Stimulated activated CD8-positive, alpha-beta memory T cell treated with anti-CD3 and anti-CD28 coated beads, Interleukin-4, amount 100 ng/mL, for 1 hour (primary cell): ENCODE measurements at places on chromosomes 1 and 21.

DNA sequence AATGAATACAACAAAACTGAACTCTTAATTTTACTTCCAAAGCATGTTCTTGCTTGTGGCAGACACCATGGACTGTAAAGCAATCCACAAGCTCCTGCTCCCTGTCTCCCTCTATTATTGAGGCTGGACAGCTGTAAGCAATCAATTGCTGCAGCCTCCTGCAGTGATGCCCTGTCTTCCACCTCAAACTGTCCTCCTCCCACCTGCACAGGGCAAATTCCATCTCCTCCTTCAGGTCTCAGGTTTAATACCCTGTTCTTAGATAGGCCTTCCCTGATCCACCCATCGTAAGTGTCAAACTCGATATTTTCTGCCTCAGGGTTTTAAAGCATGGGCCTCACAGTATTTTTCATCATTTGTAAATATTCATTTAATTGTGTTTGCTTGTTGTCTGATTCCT, 81.8 kb downstream of the LYST start:
- DNase-seq = no peak

DNA sequence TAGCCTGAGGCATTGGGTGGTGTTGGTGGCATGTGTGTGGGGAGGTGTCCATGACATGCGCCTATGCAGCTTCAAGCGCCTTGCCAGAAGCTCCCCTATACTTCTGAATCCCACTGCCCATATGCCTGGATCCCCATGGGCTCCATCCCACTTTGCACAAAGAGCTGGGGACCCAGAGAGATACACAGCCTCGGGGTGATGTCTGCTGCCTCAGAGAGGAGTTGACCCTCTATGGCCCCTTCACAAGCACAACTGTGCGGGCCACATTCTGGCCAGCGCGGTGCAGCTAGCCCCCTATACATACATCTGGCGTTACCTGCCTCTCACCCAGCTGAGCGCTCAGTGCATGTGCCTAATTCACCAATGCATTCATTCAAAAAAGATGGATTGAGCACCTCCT, 9.6 kb upstream of the PTPRF start:
- DNase-seq = no peak

- no peak for DNase-seq
These were observed 8.5 kb downstream of the KYAT3 start for GRCh38 chr1:88983791-88984559.

GRCh38 chr1:116881879-116882520, 27.7 kb upstream of the PTGFRN start:
- DNase-seq = no peak

DNA sequence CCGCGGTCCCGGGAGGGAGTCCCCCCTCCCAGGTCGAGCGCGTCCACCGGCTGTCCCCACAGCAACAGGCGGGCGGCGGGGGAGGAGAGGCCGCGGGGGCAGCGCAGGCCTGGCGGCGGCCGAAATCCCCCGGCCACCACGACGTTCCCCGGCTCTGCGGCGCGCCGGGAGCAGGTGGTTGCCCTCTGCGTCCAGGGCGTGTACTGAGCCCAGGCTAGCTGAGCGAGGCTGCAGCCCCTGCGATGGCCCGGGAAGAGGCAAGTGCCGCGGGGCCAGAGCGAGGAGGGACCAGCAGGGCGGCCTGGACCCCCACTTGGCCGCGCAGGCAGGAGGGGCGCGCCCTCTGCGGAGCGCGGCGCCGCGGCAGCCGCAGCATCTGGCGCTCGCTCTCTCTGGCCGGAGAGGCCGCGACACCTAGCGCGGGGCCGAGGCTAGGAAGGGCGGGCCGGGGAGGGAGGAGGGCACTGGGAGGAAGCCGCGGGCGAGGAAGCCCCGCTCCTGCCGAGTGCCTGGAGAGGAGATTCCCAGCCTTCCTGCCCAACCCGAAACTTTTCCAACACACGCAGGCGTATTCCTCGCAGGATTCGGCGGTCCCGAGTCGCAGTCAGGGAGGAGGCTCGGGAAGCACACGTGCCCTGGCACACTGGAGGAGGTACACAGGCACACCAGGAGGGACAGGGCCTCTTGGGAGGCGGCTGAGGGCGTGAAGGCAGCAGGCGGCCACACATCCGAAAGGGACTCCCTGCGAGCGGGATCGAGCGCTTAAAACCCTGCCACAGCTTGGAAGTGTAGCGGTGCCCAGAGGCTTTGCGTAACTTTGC, 4.9 kb upstream of the PROX1 start:
- no peak for DNase-seq

- no peak for DNase-seq
These were observed 38.2 kb downstream of the TMEM51 start for GRCh38 chr1:15191770-15192169.

DNA sequence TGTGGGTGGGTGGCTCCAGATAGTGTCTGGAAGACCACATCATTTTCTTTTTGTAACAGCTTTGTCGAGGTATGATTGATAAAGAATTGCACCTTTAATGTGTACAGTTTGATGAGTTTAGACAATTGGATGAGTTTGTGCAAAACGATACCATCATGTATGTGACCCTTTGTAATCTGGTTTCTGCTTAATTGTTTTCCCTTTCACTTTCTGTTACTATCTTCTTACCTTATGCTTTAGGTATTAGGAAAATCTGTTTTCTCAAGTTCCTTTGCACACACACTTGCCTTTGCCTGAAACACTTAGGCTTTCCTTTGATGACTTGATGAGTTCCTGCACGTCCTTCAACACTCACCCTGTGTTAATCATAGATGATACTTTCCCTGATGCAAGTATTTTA, 6.8 kb downstream of the OR10Z1 start:
- no peak for DNase-seq

DNA sequence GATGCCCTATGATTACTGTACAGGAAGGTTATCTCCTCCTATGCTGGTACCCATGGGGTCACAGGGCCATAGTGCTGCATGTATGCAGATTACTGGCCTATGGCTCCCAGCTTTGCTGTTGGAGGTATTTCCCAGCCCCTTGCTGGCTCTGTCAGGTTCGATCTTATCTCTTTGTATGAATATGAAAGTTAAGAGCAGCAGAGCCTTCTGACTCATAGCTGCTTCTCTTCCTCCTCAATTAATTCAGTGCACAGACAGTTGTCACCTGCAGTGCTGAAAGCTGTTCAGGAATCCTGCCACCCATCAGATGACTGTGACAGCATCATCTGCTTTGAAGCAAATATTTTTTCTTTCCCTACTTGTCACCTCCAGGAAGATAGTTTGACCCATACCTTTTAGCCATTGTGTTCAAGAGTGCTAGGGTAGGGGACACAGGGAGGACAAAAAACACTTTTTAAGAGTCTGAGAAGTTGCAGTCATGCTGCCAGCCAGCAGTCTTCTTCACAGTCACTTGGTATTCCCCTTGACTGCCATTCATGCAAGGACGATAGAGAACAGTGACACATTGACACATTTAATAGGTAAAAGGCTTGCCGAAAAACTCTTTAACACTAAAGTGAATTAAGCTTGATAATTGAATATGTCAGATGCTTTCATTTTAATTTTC, 73.1 kb downstream of the KIF1B start:
- DNase-seq = no peak

DNA sequence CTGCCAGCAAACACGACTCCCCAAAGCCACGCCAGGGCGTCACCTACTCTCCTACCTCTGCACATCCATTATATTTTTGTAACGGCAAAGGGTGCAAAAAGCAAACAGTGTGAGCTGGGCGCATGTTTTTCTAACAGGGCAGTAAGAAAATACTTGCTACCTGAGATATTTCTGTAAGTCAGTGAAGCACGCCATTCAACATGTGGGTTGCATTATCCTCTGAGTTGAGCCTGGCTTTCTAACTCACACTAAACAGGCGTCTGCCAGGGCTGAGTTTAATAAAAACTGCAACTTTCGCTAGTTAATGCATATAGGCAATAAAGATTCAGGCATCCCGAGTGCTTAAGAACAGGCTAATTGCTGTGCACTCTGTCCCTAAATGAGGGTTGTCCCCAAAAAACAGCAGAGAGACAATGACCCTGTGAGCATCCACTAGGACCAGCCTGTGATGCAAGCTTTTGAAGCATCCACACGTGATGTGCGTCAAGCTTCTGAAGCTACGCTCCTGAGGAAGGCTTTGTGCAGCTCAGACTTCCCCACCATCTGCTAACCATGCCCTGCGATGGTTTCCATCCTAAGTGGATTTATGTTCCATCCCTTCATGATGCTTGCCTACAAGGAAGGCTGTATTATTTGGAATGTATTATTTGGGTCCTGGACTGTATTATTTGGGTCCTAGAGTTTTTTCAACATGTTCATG, 70.0 kb upstream of the SIM2 start:
- DNase-seq = no peak

DNA sequence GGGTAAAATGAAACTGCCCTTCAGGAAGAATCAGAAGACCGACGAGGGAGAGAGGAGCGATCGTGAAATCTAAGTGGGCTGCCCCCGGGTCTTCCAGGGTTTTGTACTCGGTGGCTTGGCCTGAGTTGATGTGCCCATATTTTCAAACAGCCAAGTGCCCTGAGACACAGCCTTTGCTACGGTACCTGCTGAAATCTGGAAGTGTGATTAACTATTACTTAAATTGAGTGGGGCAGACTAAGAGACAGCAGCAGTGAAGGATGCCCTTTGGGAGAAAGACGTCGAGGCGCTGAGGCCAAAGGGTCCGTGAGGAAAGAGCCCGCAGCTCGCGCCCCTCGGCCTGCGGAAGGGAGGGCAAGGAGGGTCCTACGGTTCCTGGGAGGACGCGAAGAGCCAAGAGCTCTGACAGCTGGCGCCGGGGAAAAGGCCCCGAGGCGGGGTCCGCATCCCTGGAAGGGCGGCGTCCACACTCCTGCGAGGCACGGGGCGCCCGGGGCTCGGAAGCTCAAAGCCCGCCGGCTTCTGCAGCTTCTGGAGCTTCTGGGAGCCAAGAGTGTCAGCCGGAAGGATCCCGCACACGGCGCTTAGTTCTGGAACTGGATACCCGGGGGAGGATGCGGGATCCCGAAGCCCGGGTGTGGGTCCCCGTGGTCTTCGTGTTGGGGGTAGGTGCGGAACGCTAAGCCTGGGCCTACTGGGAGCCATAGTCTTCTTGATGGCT, 15.4 kb upstream of the RNU1-4 start:
- DNase-seq = no peak

DNA sequence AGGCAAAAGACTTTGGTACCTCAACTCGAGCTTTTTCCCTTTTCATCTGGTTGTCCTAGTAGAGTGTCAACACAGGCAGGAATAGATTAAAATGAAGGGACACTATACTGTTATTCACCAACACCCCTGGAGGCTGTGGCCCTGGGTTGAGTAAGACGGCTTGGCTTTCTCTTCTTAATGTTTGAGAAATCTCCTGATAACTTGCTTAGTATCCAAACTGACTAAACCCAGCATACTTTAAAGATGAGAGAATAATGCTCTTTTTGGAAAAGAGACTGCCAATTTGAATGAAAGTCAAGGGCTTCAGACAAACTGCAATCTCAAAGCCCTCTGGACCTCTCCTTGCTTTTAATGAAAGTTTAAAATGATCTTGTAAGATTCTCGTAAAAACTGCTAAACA, 2.6 kb upstream of the SLC30A1 start:
- no peak for DNase-seq

- no peak for DNase-seq
These were observed 54.4 kb downstream of the MAB21L3 start for GRCh38 chr1:116165572-116165971.

- DNase-seq = no peak
These were observed 54.5 kb upstream of the RAP1A start for GRCh38 chr1:111565079-111565478.

- DNase-seq = no peak
These were observed 187.7 kb upstream of the EDN2 start for GRCh38 chr1:41672173-41672572.

DNA sequence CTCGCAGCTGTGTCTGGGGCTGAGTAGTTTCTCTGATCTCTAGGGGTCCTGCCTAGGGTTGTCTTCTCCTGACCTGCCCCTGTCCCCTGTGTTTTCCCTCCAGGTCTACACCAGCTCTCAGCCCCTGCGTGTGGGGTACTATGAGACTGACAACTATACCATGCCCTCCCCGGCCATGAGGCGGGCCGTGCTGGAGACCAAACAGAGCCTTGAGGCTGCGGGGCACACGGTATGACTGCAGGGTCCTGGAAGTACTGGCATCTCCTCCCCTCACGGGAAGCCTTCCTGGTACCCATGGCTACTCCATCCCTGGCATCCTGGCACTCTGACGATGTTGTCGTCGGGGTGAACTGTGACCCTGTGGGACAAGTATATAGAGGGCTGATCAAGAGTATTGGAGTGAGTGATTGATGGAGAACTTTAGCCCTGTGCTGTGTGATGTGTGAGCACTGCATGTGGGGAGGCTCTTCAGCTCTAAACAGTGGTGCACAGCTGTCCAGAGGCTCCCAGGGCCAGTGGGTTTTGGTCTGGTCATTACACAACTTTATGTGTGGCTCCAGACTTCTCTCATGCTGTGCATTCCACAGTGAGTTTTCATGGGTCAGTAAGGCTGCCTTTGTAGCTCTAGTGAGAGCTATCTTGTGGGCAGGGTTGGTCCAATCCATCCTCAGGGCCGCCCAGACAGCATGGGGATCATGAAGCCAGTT, 14.4 kb downstream of the FAAH start:
- no peak for DNase-seq

GRCh38 chr1:200784576-200784975, 45.9 kb downstream of the CAMSAP2 start:
- no peak for DNase-seq

- no peak for DNase-seq
These were observed 288.7 kb upstream of the USP25 start for GRCh38 chr21:15441060-15441493.

DNA sequence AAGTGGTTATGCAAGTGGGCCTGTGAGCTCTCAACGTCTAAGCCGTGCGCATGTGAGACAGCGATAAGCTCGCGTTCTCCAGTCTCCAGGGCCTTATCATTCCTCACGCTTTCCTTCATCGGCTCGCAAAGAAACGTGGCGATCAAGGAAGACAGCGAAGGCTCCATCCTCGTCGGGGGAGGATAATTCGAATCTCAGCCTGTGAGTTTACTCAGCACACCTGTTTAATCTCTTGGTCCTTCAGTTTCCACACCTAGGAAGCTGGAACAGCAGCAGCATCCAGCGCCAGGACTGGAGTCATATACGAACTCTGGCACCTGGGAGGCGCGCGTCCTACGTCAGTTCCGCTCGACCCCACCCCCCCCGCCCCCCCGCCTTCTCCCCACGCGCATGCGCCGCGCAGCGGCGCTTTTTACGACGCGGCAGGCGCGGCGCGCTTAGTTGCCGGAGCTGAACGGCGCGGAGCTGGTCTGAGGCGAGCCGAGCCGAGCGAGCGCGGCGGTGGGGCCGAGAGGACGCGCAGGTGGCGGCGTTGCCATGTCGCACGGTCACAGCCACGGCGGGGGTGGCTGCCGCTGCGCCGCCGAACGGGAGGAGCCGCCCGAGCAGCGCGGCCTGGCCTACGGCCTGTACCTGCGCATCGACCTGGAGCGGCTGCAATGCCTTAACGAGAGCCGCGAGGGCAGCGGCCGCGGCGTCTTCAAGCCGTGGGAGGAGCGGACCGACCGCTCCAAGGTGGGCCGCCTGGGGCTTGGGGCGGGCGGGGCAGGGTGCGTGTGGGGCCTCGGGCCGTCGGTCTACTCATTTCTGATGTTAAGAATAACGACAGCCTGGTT, at the start of gene PITHD1:
TSS of gene PITHD1 (plus strand) at position 440 of the 836 bp plus-strand sequence. CDS start at position 538, 98 bp downstream.
- DNase-seq = peak; percentile 38

- DNase-seq = no peak
These were observed 27.9 kb downstream of the ARHGEF16 start for GRCh38 chr1:3482378-3482849.

GRCh38 chr1:112713466-112714312, 1.4 kb downstream of the PPM1J start:
- no peak for DNase-seq
